ENCODE measurements at places on chromosomes 2 and 18. TPM values are rescaled to one million over a fixed set of nuclear protein-coding genes. Genes with fewer than 3 reads are reported as not detected.

RAB27B gene
- total RNA-seq, result 0.93 TPM

C2orf80 gene
- not detected for total RNA-seq

SERPINB11 gene
- not detected for total RNA-seq

TAF1B gene
- 31.2 TPM for total RNA-seq

EFHD1 gene
- total RNA-seq, result 18.0 TPM

ANKRD29 gene
- total RNA-seq, result 11.9 TPM

PPP1R1C gene
- not detected for total RNA-seq

HES6 gene
- 4.3 TPM for total RNA-seq

CPLX4 gene
- total RNA-seq, result not detected

ACVR2A gene
- total RNA-seq, result 15.9 TPM

MYO7B gene
- 2.1 TPM for total RNA-seq

DPP10 gene
- total RNA-seq, result not detected

MALL gene
- total RNA-seq, result 20.8 TPM

CELF4 gene
- 0.39 TPM for total RNA-seq

- DNase-seq, result no peak
These were observed 344.2 kb downstream of the MTX2 start for GRCh38 chr2:176613323-176613987.

GRCh38 chr2:174120346-174120745 is 128.0 kb downstream of the OLA1 start:
- no peak for DNase-seq

DNA sequence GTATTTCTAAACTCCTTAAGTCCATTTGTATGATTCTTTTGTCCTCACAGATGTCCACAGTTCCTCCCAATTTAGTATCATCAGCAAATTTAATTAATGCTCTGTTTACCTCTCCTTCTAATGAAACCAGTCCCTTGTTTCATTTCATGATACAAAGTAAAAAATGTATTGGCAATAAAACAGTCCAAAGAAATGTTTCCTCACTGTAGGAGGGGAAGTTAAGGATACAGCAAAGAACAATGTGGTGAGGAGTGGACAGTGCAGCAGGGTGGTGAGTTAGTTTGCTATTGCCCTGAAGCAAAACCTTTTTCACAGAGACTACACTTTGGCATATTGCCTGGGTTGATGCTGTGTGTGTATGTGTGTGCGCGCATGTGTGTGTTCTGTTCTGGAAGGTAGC is 401.5 kb downstream of the ARHGAP15 start:
- no peak for DNase-seq

DNA sequence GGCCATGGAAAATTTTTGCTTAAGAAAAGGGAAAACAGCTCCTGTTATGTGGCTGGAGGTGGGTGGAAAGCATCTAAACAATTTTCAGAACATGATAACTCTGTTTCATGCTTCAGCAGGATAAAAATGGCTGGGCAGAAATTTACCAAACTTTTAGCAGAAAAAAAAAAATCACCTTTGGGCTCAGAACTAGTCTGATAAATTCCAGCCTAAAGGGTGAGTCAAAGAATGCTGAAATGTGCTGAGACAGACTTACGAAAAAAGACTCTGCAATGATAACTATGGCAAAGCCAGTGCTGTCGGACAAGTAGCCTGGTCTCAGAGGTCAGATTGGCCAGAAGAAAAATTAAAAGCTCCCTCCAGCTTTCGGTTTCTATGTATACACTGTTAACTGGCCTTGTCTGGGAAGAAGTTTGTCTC is 123.6 kb downstream of the LRATD1 start:
- DNase-seq, result no peak

- DNase-seq, result no peak
These were observed 930.2 kb upstream of the PIK3C3 start for GRCh38 chr18:41024792-41025191.

GRCh38 chr18:64202210-64202836 is 53.4 kb upstream of the LINC00305 start:
- DNase-seq, result no peak

- no peak for DNase-seq
These were observed 1.2 kb upstream of the SMCHD1 start for GRCh38 chr18:2654169-2654927.

- DNase-seq, result no peak
These were observed 158.4 kb downstream of the SETBP1 start for GRCh38 chr18:44838971-44839666.

- no peak for DNase-seq
These were observed 17.7 kb downstream of the FIGN start for GRCh38 chr2:163717993-163718680.

- no peak for DNase-seq
These were observed 272.2 kb downstream of the NDUFA10 start for GRCh38 chr2:239752951-239753350.

DNA sequence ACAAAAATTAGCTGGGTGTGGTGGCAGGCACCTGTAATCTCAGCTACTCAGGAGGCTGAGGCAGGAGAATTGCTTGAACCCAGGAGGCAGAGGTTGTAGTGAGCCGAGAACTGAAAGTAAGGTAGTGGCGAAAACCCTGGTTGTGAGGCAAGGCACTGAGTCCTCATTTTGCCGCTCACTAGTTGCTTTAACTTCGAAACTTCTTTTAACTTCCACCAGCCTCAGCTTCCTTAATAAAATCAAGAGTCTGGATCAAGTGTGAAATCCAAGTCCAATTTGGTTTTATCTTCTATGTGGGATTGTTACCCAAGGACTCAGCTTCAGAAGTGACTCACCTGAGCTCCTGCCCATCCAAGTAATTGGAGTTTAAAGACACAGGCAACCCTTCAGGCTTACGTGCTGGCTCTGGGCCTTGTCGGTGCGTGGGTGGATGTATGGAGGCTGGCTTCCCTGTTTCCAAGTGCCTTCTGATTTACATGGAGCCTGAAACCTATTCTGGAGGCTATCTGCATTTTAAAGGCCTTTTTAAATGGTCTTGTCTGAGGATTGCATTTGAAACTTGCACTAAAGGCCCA is 374.2 kb upstream of the ID2 start:
- DNase-seq, result no peak

- no peak for DNase-seq
These were observed 360.0 kb upstream of the RAB6C start for GRCh38 chr2:129619471-129619870.

DNA sequence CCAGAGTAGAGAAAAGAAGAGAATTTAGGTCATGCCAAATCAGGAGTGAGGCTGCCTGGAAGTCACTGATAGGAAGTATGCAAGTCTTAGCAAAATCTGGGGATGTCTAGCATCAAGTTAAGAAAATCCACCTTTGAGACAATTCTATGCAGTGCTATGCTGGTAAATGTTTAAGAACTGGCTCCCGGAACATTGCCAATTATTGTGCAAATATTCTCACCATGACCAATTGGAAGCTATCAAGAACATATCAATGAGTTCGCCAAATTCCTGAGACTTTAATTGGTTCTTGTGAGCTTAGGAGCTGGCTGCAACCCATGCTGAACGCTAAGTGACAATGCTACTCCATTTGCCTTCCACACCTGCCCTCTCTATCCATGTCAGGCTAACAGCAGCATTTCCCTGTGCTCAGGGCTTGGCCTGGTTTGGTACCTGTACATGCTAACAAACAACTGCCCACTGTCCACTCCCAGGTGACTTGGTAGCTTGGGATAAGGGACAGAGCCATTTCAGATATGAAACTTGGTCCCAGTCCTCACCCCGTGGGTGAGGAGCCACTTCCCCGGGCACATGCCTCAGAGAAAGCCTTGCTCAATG is 172.9 kb upstream of the KLHL29 start:
- DNase-seq, result no peak

GRCh38 chr2:159614534-159615366 is 1.6 kb downstream of the BAZ2B start:
- DNase-seq, result no peak

DNA sequence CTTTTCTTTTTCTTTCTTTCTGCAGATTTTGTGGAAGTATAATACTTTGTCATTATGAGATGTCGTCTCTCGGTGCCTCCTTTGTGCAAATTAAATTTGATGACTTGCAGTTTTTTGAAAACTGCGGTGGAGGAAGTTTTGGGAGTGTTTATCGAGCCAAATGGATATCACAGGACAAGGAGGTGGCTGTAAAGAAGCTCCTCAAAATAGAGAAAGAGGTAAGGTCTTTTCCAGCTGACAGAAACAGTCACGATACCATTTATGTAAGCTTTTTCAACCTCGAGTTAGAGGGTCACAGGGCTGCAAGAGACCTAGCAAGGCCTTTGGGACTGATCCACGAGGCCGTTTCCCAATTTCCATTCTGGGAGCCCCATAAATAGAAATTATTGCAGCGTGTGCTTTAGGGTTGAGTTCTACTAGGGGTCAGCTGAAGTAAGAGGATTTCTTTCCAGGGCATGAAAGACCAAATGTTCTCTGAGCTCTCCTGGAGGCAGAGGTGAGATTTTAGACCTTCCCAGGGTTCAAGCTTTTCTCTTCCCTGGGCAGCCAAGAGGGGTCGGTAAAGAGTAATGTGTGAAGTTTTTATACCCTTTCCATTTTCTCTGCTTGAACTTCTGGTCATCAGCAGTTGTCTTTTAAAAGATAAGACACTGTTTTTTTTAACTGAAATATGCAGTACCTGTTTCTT is 15.5 kb downstream of the MAP3K20 start:
- DNase-seq, result no peak

DNA sequence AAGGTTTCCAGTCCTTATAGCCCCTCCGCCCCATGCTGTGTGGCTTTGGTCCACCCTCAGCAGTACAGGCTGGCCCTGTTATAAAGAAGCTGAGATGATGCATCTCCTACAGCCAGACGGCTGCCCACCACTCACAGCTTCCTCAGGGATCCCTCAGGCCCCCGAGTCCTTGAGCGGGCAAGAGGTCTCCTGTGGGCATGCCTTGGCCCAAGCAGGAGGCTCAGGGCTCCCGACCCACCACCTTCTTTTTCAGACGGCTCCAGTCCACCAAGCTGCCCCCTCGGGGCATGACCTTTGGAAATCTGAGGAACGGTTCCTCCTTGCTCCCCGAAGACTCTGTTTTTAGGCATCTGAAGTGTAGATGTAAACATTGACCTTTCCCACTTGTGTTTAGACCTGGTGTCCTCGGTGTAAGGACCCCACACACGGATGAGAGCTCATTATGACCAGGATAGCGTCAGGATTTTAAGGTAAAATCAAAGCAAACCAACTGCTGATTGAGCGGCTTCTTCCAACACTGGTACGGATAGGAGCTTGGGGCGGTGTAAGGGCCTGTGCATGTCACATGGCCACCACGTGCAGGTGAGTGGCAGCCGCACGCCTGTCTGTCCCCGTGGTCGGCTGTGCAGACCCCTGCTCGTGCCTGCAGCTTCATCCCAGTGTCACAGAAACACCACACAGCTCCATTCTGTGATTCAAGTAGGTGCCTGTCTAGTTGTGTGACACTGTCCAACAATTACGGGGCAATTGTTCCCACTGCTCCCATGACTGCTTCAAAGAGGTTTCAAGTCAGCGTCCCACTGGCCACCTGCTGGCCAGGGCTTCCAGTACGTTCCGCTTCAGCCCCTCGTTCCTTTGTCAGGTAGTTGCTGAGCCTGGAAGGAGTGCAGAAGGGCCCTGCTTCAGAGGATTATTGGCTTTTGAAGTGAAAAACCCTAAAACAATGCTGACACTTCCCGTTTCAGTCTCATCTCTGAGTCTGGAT is 74.7 kb downstream of the NDUFA10 start:
- DNase-seq, result no peak

- no peak for DNase-seq
These were observed 18.7 kb downstream of the ARHGAP25 start for GRCh38 chr2:68753318-68753717.

DNA sequence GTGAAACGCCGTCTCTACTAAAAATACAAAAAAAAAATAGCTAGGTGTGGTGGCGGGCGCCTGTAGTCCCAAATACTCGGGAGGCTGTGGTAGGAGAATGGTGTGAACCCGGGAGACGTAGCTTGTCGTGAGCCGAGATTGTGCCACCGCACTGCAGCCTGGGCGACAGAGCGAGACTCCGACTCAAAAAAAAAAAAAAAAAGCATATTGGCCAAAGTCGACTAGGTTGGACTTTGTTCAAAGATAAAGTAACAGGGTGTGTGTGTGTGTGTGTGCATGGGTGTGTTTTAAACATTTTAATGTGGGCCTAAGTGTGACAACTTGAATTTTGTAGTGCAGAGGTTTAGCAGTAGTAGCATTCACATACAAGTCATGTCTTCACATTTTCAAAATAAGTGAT is 11.7 kb downstream of the GEMIN6 start:
- no peak for DNase-seq

GRCh38 chr2:135974036-135974435 is 11.4 kb downstream of the DARS1 start:
- no peak for DNase-seq

- DNase-seq, result no peak
These were observed 102.8 kb downstream of the RBMS1 start for GRCh38 chr2:160390544-160391455.

DNA sequence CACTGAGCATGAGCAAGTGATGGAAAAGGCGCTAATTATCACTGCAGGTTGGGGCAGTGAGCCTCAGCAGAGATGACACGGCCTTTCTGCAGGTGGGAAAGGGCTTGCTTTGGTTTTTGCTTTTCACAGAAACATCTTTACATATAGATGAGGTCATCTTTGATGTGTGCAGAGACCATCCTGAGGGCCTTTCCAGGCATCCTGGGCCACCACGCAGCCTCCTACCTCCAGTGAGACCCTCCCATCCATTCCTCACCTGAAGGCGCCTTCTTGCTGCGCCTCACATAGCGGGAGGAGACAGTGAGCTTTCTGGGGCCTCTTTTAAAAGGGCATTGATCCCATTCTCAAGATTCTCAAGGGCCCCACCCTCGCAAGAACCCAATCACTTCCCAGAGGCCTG is 235.3 kb upstream of the RAB6C start:
- peak; percentile 22 for DNase-seq

DNA sequence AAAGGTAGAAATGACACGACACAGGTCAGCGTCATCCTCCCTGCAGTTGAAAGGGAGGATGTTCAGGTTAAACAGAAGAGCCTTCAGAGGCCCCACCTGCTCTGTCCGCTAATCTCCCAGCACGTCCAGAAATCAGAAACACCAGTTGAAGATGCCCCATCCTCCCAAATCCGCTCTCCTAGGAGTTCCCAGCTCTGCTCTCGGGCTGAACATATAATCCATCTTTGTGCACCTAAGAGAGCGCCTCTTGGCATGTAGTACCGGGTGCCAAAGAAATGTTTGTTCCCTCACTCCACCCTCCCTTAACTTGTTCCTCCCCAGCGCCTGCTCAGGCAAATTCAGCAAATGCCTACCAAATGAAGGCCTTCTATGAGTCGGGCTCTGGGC is 145.2 kb upstream of the SMAD2 start:
- DNase-seq, result peak; percentile 51

GRCh38 chr2:16617282-16618266 is 48.1 kb downstream of the CYRIA start:
- peak; percentile 78 for DNase-seq

All from mesenteric fat pad (tissue), 1 donor.